ENCODE measurements at places on chromosomes 4 and X.

DNA sequence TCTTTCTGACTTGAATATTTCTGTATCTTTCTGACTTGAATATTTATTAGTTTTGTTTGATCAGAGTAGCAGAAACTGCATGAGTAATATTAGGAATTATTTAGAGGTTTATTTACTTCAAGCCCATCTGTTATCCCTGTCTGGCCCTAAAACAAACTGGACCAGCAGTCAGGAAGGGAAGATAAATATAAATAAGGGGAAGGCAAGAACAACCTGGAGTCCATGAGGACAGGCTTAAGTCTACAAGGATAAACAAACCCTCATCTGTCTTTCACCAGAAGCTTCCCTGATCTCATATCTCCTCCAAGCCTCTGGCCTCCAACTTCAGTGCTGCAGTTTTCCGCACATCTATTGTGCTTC, 524.9 kb downstream of the CENPC start:
- no peak for DNase-seq

DNA sequence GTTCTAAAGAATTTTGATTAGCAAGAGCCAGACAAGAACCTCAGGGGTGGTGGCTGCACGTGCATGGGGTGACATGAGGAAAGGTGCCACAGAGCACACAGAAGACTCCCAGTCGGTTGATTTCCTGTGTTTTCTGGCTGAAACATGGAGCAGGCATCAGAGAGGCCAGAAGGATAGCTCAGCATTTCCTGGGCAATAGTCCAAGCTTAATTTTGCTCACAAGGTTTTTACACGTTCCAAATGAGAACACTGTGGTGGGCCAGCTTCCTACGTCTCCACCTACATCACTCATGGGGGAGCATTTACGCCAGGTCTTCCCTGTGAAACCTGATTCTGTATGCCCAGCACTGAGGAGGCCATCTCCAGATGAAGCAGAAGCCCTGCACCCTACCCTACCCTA, 212.5 kb upstream of the CLNK start:
- DNase-seq: no peak

DNA sequence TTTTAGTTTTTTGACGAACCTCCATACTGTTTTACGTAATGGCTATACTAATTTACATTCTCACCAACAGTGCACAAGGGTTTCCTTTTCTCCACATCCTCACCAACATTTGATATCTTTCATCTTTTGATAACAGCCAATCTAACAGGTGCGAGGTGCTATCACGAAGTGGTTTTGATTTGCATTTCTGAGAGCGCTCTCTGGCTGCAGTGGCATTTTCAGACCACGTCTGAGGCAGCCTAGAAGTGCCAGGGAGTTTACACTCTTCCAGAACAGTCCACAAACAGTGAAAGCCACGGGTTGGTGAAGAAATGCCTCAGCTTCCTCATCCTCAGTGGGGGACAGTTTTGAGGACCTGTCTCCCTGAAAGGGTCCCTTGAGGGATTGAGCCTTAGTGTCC, 471.0 kb downstream of the BCOR start:
- DNase-seq: no peak

DNA sequence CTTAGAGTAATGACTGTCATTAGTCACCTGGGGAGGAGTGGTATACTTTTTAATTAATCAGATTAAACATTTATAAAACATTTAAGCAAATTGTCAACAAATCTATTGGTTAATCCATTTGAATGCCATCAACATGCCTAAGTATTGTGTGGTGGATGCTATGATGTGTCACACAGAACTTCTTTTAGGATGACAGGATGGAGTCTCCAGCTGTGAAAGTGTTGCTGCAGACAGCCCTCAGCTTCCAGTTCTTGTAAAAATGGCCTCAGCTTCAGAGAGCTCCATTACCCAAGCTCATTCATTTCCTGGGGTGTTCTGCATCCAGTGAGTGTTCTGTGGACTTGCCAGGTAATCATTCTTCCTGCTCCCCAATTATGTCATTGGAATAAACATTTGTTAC, 74.3 kb upstream of the CLNK start:
- DNase-seq: no peak

GRCh38 chr4:24846716-24847115, 51.3 kb downstream of the SOD3 start:
- no peak for DNase-seq

DNA sequence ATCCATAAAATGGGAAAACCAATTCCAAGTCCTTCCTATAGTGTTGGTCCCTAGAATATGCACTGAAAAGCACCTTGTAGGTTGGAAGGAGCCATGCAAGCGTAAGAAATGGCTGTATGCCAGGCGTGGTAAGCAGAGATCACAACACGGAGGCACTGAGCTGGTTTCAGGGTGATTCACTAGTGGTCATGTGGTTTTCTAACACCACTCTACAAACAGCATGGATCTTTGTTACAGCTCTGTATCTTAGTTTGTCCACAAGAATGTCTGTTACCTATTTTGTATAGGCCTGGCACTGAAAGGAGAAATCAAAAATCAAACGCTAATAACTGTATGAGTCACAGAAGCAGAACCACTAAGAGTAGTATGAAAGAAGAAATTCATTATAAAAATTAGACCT, 71.9 kb downstream of the MAGEB17 start:
- no peak for DNase-seq

- DNase-seq: no peak
These were observed 8.6 kb upstream of the TSPAN7 start for GRCh38 chrX:38552721-38553120.

DNA sequence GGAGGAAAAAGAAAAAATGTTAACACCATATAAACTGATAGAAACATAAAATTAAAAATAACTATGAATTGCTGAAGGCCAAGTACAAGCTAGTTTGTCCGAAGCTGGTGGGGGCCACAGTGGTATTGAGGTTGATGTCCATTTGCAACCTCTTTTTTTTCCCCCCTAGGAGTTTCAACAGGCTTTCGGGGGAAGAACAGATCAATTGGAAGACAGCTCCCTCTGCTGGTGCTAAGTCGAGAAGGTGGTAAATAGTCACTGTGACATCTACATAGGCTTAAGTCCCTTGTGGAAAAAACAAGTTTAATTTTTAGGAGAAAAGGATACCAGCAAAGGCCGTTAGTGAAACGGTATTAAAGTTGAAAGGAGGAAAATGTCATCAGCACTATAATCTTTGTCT, 115.7 kb upstream of the ZXDA start:
- no peak for DNase-seq

DNA sequence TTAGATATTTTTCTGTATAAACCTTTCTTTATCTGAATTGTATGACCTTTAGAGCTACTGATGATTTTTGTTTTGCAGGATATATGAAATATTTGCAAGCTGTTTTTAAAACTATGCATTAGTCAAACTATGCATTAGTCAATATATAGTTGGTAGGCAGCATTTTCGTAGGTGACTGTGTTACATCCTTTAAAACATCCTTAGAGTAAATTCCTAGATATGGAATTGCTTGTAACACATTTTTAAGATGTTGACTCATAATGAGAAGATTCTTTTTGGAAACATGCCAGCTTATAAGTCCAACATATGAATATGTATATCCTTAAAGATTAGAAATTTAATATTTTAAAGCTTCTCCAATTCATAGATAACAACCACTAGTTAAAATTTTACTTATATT, 1768.5 kb downstream of the PCDH7 start:
- no peak for DNase-seq

- no peak for DNase-seq
These were observed 161.0 kb upstream of the GATB start for GRCh38 chr4:151921811-151922210.

DNA sequence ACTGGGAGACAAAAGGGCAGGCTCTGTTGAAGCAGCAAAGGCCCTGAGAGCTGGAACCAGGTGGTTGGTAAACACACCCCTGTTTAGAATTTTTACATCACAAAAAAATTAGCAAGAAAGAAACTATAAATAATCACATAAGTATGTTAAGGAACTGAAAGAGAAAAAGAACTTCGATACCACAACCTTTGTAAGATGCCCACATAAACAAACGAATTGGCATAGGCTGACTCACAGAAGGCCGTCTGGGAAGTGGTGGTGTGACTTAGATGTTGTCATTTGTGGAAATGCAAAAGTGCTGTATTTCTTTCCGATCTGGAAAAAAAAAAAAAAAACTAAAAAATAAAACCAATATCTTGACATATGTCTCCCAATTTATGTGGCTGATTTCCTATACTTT, 235.1 kb downstream of the USP46 start:
- no peak for DNase-seq

- no peak for DNase-seq
These were observed 44.7 kb downstream of the SCD5 start for GRCh38 chr4:82753725-82754410.

DNA sequence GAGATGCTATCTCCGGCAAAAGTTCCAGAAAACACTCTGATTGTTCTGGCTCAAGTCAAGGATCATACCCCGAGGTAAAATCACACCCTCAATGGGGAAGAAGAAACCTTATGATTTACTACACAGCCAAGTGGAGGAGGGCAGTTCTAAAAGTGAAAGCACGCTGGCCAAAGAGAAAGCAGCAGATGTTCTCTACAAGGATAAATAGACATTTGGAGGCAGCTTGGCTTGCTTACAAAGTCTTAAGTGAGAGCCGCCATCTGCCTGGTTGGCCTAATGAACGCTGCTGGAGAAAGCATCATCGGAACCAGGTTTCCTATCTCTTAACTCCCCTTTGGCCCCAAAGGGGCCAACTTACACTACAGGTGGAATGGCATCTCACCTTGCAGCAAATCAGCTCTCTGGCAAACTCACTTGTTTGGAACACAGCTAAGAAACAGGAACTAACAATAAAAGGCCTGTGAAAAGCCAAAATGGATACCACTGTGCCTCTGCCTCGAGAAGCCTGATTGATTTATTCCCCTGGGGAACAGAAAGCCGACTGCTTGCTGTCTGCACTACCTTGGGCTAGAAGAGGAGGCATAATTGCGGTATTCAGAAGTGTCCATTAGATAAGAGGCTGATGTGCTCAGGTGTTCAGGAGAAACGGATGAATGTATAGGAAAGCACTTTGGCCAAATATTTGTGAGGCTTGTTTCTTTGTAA, 22.8 kb downstream of the FRAS1 start:
- DNase-seq: no peak

DNA sequence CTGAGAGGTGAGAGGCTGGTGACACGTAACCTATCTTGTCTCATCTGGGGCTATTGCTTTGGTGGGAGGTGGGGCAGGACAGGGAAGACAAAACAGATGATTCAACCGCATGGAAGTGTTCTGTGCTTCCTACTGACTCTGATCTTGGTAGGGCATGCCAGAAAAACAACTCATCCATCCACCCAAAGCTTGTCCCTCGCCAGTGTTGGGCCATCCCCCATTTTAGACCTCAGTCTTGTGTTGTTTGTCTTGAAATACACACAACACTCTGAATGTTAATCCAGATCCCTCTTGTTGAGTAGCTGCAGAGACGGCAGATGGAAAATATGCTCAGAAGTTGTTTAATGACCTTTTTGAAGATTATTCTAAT, 377 bp downstream of the CHRNA9 start:
- DNase-seq: no peak

DNA sequence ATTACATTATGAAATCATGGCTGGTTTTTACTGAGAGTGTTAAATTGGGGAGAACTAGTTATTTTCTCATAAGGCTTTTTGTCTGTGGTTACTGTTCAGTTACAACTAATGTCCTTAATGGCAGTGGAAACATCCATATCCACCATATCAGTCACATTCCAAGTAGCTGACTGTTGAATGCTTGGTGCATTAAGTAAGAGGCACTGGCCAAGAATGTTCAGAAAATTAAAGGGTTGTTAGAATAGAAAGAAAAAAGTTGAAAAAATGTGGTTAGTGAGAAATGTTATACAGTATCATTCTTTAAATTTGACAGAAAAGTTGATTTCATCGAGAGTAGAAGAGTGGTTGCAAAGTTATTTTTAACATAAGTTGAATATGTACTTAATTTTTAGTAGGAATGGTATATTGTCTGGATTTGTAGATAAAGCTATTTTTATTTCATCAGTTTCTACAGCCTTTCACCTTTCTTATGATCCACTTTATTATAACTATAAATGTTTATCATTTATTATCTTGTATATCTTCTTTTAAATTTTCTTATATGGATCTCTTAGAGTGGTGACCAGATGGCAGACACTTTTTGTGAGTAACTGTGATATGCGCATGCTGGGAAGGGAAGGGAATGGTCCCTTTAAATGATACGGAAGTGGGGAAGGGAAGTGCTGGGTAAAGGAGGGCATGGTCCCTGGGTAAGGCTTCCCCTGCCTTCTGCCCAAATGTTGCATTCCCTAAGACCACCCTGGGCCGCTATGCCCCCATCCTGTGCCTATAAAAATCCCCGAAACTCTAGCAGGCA, 2407.1 kb downstream of the ARAP2 start:
- DNase-seq: no peak

DNA sequence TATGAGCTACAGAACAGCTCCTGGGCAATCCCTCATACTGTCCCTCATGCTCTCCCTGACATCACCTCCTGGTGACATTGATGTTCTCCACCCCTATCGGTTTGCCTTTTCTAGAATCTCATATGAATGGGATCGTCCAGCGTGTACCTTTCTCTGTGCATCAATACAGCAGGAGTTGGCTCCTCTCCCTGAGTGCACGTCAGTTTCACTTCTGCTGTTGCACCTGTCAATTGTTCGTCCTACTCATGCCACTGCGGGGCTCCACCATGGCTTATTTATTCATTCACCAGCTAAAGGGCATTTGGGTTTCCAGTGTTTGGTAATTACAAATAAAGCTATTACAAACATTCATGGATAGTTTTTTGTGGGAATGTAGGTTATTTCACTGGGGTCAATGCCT, 269.1 kb upstream of the ZFP42 start:
- DNase-seq: no peak

DNA sequence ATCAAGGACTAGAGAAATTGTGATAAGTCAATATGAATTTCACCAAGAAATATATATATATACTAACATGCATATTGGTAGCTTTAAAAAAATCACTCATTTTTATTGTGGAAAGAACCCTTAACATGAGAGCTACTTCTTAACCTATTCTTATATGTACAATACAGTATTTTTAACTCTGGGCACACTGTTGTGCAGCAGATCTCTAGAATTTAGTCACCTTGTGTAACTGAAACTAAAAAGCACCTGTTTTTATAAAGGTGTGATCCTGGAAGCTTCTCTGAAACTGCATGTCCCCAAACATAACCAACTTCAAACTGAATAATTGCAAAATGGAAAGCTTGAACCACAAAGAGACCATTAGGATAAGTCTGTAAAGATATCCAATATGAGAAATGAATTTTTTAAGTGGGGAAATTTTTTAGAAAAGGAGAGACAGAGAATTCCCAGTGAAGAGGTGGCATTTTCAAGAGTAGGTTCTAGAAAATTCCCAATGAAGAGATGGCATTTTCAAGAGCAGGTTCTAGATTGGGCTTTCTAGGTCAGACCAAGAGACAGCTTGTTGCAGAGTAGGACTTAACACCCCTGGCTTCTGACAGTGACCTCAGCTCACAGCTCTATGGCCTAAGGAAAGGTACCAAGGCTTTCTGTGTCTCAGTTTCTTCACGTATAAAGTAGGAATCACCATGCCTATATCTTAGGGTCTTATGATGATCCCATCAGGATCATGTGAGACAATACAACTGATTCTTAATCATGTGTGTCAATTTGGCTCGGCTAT, 22.0 kb upstream of the PPARGC1A start:
- no peak for DNase-seq

- DNase-seq: no peak
These were observed 41.2 kb downstream of the ATP10D start for GRCh38 chr4:47526281-47526680.
